ENCODE measurements at places on chromosomes 7 and 10. TPM values are rescaled to one million over a fixed set of nuclear protein-coding genes. Genes with fewer than 3 reads are reported as not detected.

Gene PDIA4
- total RNA-seq = 70.6 TPM

Gene NEUROG3
- not detected for total RNA-seq

Gene FRMD4A
- total RNA-seq = 5.6 TPM

Gene ZNF117
- 9.4 TPM for total RNA-seq

Gene HYAL4
- not detected for total RNA-seq

Gene AQP1
- total RNA-seq = 477 TPM

Gene CCDC3
- 37.4 TPM for total RNA-seq

Gene NUDT1
- not detected for total RNA-seq

Gene SLC39A12
- total RNA-seq = not detected

Gene ST8SIA6
- 1.1 TPM for total RNA-seq

Gene CUBN
- total RNA-seq = 6.3 TPM

Gene NKX1-2
- total RNA-seq = not detected

Gene GIMAP1
- 7.4 TPM for total RNA-seq

Gene KLHL7
- 57.2 TPM for total RNA-seq
